ENCODE measurements at places on chromosomes 4 and X.

GRCh38 chr4:77819404-77819842 lies 255 bp upstream of the CNOT6L start:
- no peak for DNase-seq

DNA sequence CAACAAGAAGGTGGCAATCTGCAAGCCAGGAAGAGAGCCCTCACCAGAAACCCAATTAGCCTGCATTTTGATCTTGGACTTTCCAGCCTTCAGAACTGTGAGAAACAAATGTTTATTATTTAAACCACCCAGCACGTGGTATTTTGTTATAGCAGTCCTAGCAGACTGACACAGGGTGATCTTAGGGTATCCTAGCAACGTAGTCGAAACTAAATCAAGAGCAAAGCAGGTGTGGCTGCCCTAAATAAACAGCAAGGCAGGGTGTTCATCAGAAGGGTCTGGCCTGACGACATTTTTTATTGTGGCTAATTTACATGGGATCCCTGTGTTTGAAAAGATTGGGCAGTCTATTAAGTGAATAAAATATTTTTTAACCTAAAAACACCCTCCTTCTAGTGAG lies 198.8 kb downstream of the VEGFC start:
- no peak for DNase-seq

- DNase-seq = no peak
Observed at GRCh38 chr4:182643801-182644682, 273.1 kb downstream of the DCTD start.

DNA sequence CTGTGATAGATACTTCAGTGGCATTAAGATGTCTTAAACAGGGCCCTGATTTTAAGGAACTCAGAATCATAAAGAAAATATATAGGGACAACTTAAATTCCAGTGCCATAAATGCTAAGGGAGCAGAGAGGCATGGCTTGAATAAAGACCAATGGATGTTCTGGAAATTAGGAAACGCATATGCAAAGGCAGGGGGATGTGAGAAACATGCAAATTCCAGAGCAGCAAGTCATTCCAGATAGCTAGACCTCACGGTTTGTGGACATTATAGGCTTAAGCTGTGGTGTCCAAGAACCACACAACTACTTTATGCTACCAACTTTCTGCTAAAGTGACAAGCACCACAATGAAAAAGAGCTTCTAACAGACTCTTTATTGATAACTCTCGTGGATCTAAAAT lies 132.6 kb upstream of the ANK2 start:
- no peak for DNase-seq

GRCh38 chr4:31023109-31023508 lies 302.9 kb downstream of the PCDH7 start:
- DNase-seq = no peak

DNA sequence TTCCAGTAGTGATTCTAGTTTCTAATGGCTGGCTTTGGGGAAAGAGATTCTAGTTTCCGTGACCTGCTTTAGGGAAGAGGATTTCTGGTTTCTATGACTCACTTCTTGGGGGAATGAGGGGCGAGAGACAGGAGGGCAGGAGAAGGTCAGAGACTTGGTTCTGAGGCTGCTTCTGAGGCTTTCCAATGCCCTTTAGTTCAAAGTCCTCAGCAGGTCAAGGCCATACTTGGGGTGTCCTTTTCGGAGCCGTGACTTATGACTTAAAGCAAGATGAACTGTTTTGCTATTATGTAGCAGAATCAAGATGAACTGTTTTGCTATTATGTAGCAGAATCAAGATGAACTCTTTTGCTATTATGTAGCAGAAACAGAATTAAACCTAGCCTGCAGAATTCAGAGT lies 52.2 kb upstream of the TLR3 start:
- no peak for DNase-seq

GRCh38 chrX:30196322-30196721 lies 19.0 kb upstream of the MAGEB2 start:
- no peak for DNase-seq

DNA sequence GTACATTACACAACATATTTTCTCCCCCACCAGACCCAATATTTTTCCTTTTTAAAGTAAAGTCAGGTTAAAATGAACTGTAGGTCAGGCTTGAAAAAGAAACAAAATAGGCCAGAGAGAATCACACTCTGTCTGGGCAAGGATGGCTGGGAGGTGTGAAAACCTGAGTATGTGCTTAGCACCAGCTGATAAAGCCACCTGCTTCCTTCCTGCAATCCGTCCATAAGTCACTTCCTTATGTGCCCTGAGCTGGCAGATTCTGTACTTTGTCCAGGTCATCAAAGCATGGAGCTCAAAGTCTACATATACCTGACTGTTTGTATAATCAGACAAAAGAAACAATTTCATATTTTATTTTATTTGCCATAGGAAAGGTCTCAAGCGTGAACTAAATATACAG lies 37.7 kb downstream of the ANTXR2 start:
- DNase-seq = no peak

- DNase-seq = no peak
Observed at GRCh38 chr4:150628073-150628472, 46.1 kb downstream of the MAB21L2 start.

GRCh38 chr4:182257503-182257902 lies 14.3 kb downstream of the TENM3 start:
- DNase-seq = no peak

DNA sequence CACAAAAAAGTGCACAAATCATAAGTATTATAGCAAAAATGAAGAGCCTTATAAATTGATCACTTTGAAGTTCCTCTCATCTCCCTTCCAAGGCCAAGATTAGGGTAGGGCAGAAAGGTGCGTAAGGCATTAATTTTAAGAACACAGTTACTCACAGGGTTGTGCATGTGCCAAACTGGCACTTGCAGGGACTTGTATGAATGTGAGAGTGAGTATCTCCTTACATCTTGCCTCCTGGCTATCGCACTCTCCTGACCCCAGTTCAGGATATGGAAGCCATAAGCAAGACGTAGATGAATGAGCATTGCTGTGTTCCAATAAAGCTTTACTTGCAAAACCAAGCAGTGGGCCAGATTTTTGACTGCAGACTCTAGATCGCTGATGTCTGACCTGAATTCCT lies 510.1 kb upstream of the AADAT start:
- DNase-seq = no peak

- DNase-seq = no peak
Observed at GRCh38 chr4:155966171-155966570, 12.5 kb upstream of the CTSO start.

GRCh38 chr4:22873899-22874298 lies 181.2 kb downstream of the GBA3 start:
- DNase-seq = no peak

GRCh38 chrX:53285591-53285990 lies 4.2 kb upstream of the IQSEC2 start:
- DNase-seq = no peak

DNA sequence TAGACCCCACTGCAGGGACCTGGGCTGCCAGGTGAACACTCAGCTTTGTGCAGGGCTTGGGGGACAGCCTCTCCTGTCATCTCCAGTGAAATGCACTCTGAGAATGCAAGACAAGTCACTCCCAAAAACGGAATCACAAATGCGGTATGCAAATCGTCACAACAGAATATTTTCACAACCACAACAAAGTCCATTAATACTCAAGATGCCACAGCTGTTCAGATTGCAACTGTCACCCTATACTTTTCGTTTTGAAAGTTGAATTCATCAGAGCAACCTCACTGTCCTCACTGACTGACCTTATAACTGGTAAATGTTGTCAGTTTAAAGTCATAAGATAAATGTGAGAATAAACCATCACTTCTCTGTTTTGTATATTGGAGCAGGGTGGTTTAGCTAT lies 16.6 kb downstream of the JAKMIP1 start:
- no peak for DNase-seq

DNA sequence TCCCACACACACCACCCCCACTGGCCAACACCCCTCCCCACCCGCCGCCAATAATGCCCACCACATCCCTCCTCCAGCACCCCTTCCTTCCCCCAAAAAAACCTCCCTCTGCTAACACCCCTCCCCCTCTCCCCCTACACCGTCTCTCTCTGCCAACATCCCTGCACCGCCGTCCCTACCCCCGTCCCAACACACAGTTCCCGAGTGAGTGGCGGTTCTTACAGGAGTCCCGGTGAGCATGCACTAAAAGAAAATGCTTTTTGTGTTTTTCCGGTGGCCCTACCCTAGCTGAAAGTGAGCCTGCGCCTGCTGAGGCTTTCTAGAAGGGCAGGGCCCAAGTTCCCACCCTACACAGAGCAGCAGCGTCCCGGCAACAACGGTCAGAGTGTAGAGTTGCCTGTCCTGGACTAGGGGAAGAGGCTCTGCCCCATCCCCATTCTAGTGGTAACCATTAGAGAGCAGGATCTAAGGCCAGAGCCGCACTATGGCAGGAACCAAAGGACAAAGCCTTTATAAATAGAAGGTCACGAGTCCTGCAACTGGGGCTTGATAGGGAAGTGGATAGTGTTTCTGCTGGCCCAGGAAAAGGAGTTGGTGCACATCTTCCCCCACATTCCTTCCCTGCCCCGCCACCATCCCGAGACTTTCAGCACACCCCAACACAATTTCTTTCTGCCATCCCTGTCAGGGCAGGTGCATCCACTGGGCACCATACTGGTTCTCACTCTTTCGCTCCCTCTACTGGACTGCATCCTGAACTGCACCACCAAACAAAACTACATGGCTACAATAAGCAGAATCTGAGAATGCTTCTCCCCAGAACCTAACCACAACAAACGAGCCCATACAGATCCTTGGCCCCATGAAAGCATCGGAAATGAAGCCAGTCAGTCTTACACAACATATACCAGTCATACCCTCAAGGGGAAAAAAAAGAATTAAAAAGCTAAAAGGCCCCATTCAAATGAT lies 78.1 kb upstream of the PAGE3 start:
- no peak for DNase-seq

DNA sequence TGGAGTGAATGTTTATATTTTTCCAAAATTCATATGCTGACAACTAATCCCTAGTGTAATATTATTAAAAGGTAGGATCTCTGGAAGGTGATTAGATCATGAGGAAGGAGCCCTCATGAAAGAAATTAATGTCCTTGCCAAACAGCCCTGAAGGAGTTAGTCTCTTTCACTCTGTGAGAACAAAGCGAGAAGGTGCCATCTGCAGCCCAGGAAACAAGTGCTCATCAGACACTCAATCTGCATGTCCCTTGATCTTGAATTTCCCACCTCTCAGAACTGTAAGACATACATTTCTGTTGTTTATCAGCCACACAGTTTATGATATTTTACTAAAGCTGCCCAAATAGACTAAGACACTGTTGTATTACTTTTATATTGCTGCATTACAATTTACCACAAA lies 1283.4 kb downstream of the PCDH7 start:
- no peak for DNase-seq

- DNase-seq = no peak
Observed at GRCh38 chrX:110159235-110159634, 156.3 kb downstream of the TMEM164 start.

DNA sequence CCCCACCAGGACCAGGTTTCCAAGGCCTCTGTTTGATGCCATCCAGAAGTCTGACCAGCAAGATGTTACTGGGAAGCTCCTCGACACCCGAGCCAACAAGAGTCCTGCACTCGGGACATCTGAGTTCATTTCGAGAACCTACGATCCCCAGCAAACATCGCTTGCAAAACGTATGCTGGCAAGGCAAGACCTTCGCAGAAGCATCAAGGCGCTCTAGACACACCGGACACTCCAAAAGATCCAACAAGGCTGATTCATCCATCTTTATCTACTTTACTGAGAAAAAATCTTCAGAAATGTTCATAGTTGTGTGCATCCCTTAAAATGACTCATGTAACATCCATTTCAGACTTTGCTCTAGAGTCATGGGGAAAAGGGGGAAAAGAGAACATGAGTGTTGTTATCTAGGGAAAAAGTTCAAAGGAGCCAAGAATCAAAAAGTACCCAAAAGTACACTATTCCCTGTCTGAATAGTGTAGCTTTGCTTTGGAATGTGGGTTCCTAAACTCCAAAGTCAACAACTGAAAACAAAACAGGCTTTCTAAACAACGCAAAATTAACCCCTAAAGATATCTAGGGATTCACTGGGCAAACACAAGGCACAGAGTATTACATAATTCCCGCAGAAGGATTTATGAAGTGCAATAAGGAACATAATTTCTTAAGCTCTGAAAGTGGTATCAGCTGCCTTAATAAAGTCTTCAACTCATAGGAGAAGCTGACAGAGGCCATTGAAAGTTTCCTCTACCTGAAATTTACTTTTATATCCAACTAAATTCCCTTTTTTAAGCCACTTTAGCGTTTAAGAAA lies 1.6 kb downstream of the SH3RF1 start:
- no peak for DNase-seq

- no peak for DNase-seq
Observed at GRCh38 chrX:15856636-15857035, 2.0 kb upstream of the AP1S2 start.

- no peak for DNase-seq
Observed at GRCh38 chr4:51890760-51891159, 47.8 kb downstream of the DCUN1D4 start.

GRCh38 chr4:10530137-10530786 lies 73.0 kb upstream of the ZNF518B start:
- no peak for DNase-seq

DNA sequence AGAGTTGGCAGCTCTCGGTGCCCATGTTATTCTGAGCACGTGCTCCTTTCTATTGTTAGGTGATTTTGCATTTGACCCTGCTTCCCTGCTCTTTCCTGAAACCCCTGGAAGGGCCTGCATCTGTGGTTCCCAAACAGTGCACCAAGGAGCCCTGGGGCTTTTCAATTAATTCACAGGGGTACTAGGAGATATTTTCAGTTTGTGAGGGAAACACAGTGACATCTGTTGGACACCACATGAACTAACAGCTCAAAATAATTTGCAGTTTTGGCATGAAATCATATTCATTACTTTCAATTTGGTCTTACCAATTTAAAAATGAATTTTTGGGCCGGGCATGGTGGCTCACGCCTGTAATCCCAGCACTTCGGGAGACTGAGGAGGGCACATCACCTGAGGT lies 156.6 kb downstream of the GATB start:
- no peak for DNase-seq
